ENCODE measurements at places on chromosomes 1 and 21. TPM values are rescaled to one million over a fixed set of nuclear protein-coding genes. Genes with fewer than 3 reads are reported as not detected.

GRCh38 chr1:156987715-156988114 is 57.8 kb downstream of the ARHGEF11 start:
- DNase-seq, result no peak

- DNase-seq, result no peak
Measured at GRCh38 chr1:71787699-71788098, 494.6 kb downstream of the NEGR1 start.

GRCh38 chr21:46425041-46425440 is 33.6 kb upstream of the DIP2A start:
- no peak for DNase-seq

DNA sequence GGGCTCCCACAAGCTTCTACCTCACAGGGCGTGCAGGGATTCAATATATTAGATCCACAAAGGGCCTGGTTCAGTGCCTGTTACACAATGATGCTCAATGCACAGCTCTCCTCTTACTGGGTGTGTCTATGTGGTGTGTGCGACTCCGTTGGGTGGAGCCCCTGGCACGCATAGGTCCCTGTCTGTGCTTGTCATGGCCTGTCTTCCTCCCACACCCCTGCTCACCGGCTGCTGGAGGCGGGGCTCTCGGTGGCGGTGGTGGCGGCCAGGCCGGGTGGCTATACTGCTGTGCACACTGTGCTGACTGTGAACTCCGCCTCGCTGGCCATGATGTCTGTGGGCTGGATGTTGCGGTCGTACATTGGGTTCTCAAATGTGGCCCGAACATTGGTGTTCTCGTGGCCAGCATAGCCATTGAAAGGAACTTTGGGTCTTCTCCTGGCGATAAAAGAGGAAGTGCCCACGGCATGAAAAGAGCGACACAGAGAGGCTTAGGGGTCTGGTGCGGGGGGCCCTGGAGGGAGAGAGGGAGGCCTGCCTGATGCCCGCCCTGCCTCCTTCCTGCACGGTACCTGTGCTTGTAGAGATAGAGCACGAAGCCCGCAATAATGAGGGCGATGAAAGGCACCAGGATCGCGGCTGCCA is 46.9 kb downstream of the ZSCAN20 start:
- DNase-seq, result no peak

- no peak for DNase-seq
Measured at GRCh38 chr1:53639996-53640700, 98.8 kb downstream of the GLIS1 start.

- no peak for DNase-seq
Measured at GRCh38 chr21:41684381-41685245, 82.2 kb downstream of the RIPK4 start.

DNA sequence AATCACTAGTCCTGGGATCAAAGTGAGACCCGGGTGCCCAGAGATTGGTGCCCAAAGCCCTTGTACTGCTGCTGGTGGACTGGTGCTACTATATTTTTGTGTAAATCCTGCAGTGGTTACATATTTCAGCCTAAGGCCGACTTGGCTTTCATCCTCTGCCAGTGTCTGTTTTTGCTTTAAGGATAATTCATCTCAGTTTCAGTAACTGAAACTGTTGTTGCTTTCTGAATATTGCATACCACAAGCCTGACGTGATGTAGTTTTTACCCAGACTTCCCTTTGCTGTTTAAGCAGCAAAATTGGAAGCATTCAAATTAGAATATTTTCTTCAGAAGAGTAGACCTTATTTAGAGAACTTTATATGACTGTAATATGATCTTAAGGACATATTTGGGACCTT is 341.8 kb downstream of the RYR2 start:
- DNase-seq, result no peak

DNA sequence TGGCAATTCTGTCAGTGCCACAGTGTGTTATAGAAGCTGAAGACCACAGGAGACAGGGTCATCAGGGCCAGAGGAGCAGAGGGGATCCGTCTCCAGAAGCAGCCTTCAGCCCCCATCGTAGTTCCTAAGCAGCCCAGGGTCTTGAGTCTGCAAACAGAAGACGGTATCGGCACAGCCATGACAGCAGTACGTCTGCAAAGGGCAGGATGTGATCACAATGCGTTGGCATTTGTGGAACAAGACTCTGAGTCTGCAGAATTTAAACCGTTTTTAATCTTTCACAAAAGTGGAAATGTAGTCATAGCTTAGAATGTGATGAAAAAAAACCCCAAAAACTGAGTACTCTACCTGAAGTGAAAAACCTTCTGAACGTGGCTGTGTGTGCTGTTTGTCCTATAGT is 44.0 kb upstream of the SCCPDH start:
- DNase-seq, result no peak

DNA sequence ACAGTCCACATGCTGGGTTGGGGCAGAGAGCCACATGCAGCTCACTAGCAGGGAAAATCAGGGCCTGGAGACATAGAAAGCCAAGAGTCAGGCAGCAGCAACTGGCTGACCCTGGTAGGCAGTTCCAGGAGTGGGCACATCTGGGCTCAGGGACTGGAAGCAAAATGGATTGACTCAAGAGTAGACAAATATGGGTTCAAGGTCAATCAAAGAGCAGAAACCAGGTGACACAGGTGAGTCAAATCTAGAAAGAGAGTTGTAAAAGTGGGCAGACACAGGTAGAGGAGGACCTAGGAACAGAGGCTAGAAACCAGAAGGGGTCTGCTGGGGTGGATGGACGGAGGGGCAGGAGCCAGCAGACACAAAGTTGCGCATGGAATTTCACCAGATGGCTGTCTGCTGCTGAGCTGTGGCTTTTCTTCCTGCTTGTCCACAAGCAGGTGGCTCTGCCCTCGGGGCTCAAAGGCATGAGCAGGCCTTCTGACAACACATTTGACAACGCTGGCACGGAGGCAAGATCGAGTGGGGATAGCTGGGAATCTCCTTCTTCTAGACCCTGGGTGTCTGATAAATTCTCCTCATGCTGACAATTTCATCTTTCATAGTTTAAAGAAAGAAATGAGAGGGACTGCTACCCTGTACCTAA is 40.8 kb upstream of the IGSF3 start:
- no peak for DNase-seq

IL20 gene
- polyA plus RNA-seq, result not detected

ACTL8 gene
- polyA plus RNA-seq, result not detected

All from left kidney (tissue), 8 donors.